ENCODE measurements at places on chromosomes 1 and 21.

DNA sequence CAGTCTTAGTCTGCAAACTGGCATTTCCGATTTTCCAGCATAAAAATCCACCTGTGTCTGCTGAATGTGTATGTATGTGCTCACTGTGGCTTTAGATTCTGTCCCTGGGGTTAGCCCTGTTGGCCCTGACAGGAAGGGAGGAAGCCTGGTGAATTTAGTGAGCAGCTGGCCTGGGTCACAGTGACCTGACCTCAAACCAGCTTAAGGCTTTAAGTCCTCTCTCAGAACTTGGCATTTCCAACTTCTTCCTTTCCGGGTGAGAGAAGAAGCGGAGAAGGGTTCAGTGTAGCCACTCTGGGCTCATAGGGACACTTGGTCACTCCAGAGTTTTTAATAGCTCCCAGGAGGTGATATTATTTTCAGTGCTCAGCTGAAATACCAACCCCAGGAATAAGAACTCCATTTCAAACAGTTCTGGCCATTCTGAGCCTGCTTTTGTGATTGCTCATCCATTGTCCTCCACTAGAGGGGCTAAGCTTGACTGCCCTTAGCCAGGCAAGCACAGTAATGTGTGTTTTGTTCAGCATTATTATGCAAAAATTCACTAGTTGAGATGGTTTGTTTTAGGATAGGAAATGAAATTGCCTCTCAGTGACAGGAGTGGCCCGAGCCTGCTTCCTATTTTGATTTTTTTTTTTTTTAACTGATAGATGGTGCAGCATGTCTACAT, 2.5 kb upstream of the OLFML3 start:
- DNase-seq, result no peak

GRCh38 chr1:213303286-213303685, 252.2 kb downstream of the RPS6KC1 start:
- no peak for DNase-seq

DNA sequence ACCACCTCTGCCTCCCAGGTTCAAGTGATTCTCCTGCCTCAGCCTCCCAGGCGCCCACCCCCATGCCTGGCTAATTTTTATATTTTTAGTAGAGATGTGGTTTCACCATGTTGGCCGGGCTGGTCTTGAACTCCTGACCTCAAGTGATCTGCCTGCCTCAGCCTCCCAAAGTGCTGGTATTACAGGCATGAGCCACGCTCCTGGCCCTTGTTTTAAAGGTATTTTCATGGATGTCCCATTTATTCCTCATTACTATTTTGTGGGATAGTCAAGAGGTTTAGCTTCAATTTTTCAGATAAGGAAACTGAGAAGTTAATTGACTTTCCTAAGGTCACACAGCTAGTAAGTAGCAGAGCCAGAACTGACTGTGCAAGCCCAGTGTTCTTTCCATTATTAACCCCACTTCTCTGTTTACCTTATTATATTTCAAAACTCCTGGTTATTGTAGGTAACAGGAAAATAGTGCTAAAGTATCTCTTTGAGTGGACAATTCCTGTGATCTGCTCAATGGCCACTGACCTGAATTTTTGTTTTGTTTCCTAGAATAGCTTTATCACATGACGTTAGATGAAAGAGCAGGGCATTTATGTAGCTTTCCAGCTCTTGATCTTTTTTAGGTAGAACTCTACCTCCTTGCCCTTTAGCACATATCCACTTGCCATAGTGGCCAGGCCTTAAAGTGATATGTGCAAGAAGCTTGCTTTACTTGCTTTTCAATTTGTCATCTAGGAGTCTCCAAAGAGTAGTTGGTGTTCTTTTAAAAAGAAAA, 13.6 kb downstream of the ZYG11B start:
- DNase-seq, result no peak

DNA sequence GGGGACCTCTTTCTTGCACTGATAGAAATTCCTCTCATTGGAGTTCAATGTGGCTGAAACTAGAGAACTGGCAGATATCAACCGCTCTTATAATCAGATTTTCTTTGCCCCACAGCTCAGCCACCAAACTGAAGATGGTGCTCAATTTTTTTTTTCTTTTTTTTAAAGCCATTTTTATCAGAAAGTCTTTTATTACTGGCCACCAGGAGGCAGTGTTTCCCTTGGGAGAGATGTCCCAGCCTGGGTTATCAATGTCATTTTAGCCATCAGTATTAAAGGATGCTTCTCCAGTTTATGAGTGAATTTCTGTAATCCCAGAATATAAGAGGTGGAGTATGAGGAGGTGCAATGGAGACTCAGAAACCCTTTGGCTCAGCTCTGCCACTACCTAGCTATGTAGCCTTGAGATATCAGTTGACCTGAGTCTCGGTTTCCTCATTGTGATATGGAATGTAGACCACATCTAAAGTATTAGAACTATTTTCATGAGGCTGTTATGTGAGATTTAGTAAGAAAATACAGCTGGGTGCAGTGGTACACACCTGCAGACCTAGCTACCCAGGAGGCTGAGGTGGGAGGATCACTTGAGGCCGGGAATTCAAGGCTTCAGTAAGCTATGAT, 27.6 kb downstream of the CD244 start:
- DNase-seq, result no peak

DNA sequence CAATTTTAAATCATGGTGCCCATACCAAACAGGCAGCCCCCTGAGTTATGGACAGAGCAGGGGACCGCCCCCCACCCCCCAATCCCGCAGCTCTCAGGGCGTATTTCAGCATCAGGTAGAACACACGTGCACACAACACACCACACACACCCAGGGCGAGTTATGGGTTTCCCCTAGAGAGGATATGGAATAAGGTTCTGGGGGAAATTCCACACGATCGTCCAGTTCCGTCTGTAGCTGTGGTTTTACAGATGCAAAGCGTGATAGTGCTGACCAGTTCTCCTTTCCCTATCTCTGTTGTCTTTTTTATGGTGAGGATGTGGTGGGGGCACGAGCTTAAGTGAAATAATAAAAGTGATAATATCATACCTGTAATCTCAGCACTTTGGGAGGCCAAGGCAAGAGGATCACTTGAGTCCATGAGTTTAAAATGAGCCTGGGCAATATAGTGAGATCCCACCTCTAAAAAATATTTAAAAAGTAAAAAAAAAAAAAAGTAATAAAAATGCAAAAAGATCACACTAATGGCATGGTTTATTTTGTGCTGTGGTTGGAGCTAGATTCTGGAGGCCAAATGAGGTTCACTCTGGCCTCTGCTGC, 25.1 kb downstream of the C2CD2 start:
- no peak for DNase-seq

- DNase-seq, result no peak
Measured at GRCh38 chr1:183300828-183301227, 114.8 kb downstream of the LAMC2 start.

- DNase-seq, result no peak
Measured at GRCh38 chr1:180947499-180947885, 34.8 kb downstream of the KIAA1614 start.

DNA sequence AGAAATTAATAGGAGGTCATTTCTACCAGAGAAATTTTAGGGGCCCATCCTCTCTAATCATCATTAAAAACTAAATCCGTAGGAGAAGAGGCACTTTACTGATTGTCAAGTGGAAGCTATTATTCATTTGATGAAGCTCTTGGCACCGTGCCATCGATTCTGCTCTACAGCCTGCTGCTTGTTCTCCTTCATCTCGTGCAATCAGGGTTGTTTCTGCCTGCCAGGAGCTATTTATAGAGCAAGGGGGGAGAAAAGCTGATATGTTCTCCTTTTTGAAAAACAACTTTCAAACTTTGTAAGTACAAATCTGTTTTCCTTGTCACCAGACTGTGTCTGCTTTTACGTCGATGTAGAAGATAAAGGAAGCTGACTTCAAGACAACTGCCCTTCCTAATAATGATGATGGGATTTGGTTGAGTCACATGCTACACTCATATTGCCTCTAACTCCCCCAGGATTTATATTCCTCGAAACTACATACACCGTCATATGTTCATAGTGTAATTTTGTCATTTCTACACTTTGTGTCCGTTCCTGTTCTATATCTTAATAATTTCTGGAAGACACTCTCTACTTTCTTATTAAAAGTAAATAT, 169.6 kb upstream of the LHX8 start:
- no peak for DNase-seq

- no peak for DNase-seq
Measured at GRCh38 chr1:52119301-52120079, 22.4 kb upstream of the ZFYVE9 start.

DNA sequence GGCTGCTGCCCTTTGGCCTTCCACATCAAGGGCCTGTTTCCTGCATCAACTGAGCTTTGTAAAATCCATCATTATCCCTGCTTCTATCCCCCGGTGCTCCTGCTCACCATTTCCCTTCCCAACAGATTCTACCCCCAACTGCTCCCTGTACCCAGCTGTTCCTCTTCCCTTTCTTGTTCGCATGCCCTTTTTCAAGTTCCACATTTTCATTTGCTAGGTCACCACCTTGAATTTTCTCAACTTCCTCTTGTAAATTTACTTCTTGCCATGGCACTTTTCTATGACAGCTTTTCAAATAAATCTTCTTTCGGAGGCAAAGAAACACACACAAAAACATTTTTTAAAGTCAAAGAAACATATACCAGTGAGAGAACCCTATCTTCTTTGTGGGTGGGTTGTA, 330.5 kb upstream of the ADGRL2 start:
- DNase-seq, result no peak

DNA sequence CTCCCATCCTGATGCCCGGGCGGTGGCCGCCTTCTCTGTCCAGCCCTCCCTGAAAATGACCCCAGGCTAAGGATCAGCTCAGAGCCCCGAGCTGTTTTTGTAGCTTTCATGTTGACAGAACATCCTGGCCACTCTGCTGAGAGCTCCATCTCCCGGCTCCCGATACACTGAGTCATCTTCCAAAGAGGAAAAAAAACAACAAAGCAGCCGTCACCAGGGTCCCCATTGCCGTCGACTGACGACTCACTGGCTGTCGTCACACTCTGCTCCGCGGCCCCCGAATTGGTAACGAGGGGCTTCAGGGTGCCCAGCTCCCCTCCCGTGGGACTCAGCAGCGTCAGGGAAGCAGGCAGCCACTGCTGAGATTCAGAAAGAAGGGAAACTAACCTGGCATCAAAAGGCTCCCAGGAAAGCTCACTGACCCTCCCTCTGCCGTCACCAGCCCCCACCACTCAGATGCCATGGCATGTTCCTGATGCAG, 67.2 kb downstream of the CD46 start:
- no peak for DNase-seq

DNA sequence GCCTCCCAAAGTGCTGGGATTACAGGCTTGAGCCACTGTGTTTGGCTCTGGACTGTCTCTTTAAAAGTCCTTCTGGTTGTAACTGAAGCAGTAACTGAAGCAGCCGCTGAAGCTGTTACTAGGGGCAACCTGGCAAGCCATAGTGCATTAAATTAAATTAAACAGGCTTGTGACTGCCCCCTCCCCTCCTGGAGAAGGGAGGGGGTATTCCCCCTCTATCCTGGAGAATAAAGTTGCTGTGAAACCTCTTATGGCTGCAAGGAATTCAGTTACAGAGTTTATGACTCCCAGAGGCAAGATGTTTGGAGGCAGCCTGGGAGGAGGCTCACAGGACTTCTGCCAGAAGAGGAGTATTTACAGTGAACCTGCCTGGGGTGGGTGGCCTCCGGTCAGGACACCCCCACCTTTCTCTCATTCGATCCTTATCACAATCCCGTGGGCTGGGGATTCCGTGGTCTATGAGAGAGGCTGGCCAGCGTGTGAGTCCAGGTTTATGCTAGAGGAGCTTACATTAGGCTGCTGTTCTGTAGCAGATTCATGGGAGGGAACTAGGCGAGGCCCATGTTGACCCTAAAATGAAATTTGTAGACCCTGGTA, 8.3 kb downstream of the TTC22 start:
- no peak for DNase-seq

DNA sequence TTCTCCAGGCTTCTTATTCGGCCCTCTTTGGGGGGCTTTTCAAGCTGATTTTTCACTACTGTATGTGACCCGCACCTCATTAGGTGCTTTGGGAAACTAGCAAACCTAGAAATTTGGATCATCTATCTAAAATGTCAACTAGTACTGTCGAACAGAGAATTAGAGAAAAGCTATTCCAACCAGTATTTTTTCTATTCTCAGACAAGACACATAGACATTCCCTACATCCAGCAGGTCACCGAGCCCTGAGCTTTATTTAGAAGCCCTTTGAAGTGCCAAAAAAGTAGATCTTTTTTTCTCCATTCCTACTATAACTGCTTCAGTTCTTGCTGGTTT, 310 bp upstream of the SSR2 start:
- DNase-seq, result no peak

- DNase-seq, result no peak
Measured at GRCh38 chr1:211830055-211830327, 572 bp downstream of the LPGAT1 start.

GRCh38 chr1:107706182-107706581, 258.8 kb downstream of the VAV3 start:
- no peak for DNase-seq

Measured in cortex of kidney (tissue), 1 donor.